ENCODE measurements at places on chromosomes 1 and 21.

DNA sequence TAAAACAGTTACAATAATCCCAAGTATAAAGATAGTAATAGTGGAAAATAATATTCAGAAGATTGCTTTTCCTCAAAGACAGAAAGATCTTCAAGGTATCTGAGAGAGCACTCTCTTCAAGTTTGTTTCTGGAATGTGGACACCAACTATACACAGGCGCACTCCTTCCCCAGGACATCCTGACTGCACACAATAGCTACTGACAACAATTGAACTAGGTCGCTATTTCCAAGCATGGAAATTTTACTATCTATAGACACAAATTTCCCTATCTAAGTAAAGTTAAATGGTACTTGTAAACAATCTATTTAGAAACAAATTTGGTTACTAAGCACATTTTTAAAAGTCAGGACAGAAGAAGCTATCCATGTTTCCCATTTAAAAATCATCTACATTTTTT lies 19.1 kb downstream of the ARHGAP29 start:
- DNase-seq = no peak

DNA sequence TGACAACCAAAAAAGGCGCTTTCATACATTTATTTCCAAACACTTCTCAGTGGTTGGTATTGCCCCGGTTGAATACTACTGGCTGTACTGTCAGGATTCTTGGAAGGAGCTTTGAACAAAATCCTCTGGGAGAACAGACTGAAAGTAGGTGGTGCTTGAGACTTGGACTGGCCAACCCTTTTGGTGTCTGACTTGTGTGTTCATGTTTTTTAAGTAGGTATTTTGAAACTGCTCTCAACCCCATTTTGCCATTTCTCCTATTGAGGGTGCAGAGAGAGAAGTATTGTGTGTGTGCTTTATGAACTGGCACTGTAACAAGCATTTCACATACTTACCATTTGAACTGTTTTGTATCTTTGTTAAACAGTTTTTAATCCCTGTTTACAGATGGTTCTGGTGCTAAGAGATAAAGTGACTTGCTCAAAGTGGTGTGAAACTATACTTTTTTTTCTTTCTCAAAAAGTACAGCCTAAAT lies 21.2 kb downstream of the ARID1A start:
- no peak for DNase-seq

DNA sequence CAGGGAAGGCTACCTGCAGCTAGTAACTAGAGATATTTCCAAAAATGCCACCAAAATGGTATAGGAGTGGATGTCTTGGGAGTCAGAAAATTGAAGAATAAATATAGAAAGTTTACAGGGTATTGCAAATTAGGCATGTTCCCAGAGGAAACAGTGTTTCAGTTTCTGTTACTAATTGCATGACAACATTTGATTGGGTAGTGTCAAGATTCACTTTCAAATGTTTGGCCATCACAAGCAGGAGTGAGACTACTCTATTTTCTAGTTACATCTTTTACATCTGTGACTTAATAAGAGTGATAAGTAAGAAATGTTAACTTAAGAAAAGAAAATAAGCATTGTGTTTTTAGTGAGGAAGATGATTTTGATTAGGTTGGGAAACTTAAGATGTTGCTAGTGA lies 30.2 kb downstream of the AMY1C start:
- DNase-seq = no peak

GRCh38 chr1:214418391-214418790 lies 133.0 kb downstream of the PTPN14 start:
- DNase-seq = no peak

DNA sequence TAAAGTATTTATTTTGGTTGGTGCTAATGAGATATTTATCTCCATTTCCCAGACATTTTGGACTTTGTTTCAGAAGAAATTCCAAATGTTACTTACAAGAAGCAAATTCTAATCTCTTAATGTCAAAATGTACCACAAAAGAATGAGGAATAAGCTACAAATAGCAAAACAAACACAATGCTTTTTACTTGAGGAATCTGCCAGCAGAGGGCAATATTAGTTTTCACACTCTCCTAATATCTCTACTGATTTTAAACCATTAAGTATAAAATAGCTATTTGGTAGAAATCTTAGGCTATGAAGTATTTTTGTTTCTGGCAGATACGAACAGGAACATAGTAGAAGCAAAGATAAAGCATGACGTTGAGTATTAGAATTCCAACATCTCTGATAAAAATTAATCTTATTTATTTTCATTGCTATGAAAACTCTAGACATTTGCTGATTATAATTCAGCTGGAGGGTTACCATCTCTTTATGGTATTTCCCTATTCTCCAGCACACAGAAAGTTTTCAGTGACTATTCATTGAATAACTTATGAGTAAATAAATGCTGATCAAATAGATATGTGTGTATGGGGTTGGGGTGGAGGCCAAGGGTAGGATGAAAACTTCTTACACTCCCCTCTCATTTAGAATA lies 13.4 kb upstream of the HMCN1 start:
- no peak for DNase-seq

DNA sequence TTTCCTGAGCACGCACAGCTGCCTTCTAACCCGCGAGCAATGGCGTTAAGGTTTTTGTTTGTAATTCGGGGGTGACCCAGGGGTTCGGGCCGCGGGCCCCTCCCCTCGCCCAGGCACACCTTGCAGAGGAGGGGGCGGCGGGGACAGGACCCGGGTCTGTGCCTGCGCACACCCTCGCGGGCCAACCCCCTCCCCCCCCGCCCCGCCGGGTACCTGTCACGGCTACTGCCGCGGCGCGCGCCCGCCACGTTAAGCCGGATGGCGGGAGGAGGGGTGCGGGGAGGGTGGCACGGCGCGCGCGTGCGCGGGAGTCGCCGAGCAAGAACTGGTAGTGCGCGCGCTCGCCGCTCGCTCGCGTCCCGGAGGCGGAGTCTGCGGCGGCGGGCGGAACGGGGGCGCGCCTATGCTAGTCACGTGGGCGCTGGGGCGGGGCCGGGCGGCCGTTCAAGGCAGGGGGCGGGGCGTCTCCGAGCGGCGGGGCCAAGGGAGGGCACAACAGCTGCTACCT lies at the start of gene TPTE:
Gene TPTE (plus strand): TSS at position 493 of the 508 bp plus-strand sequence. CDS start 17,141 bp downstream, outside the sequence.
- no peak for DNase-seq

GRCh38 chr1:18279351-18280074 lies 171.9 kb downstream of the IGSF21 start:
- DNase-seq = no peak

DNA sequence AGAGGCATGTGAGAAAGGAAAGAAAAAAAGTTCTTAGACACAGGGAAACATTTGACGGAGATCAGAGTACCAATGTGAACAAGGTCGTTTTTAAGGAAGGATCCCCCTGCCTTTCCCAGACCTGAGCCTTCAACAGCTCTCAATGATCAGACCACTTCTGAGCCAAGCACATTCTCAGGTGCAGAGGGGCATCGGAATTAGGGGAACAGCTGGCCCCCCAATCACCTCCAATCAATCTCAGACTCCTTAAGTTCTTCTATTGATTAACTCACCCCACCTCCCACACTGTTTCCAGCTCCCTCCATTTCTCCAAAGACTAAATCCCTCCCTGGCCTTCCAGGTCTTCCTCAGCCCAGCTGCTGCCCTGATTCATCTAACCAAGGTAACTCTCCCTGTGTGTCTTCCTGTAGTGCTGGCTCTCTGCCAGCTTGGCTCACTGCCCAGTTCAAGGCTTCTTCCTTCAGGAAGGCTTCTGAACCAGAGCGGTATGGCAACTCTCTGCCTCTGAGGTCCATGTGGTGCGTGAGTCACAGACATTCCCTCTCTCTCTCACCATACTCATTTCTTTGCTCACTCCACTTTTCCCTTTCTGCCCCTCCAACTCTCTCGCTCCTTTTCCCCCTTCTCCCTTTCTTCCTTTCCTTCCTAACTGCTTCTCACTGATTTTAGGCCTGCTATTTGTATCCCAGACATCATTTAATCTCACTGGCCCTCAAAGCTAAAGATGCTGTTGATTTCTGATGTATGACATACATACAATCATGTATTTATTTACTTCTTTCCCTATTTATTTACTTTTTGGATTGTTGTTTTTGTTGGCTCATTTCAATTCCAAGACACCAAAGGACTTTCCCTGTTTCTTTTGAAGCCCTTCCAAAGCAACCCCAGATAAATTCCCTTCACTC lies 18.1 kb downstream of the CFAP45 start:
- peak; percentile 91 for DNase-seq

DNA sequence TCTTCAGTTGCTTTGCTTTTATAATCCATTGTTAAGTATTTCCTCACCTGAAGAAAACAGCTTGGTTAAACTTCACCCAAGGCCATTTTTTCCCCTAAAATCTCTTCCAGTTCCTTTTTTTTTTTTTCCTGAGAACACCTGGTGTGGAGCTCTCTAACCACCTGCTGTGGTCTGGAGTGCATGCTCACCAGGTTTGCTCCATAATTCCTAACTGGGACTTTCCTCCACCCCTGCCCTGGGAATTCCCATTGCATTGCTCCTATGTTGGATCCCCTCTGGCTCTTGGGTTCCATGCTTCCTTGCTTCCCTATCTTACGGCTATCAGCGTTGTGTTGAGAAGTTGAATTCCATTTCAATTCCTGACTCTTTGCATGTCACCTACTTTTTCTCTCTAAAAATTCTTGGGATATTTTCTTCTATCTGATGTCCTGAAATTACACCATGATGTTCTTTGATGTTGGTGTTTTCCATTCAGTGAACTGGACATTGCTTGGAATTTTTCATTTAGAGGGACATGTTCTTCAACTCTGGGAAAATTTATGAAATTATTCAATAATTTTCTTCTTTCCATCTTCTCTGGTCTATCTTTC lies 19.6 kb upstream of the DYRK1A start:
- DNase-seq = no peak

DNA sequence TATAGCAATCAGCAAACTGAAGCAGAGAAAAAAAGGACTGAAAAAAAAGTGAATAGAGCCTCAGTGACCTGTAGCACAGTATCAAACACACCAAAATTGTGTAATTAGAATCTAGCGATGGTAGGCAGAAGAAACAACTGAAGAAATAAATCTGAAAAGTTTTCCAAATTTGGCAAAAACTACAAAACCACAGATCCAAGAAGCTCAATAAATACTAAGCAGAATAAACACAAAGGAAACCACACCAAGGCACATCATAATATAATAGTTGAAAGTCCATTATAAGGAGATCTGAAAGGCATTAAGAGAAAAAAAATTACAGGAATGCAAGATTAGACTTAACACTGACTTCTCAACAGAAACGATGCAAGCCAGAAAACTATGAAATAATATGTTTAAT lies 7.1 kb upstream of the IL12RB2 start:
- DNase-seq = no peak

DNA sequence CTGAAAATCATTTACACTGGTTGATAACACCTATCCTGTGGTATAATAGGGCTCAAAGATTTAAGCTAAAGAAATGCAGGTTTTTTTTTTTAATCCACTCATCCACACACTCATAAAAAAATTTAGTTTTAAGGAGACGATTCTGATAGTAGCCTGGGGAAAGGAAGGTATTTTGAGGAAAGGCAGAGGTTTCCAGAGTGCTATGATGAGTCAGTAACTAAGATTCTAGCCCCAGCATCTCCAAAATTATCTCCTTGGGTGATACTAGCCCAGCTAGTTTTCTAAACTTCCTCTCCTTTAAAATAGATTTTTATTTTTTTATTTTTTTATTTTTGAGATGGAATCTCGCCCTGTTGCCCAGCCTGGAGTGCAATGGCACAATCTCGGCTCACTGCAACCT lies 20.7 kb downstream of the ASAP3 start:
- DNase-seq = no peak

GRCh38 chr1:45200906-45201500 lies 5.4 kb downstream of the ZSWIM5 start:
- DNase-seq = no peak

DNA sequence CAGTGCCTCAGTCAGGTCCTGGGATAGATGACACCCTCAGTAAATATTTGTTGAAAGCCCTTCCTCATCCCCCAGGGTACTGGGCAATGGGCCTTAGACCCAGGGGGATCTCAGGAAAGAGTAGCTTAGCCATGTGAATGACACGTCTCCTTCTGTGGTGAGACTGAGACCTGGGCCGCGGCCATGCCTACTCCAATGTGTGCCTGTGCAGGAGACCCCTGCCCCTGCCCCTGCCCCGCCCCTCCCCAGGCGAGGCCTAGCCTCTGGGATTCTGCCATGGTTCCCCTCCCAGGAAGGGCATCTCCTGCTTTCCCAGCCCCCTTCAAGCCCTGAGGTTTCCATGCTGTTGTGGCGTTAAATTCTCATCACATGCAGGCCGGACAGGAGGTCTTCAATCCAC lies 7.1 kb downstream of the MYOM3 start:
- no peak for DNase-seq

DNA sequence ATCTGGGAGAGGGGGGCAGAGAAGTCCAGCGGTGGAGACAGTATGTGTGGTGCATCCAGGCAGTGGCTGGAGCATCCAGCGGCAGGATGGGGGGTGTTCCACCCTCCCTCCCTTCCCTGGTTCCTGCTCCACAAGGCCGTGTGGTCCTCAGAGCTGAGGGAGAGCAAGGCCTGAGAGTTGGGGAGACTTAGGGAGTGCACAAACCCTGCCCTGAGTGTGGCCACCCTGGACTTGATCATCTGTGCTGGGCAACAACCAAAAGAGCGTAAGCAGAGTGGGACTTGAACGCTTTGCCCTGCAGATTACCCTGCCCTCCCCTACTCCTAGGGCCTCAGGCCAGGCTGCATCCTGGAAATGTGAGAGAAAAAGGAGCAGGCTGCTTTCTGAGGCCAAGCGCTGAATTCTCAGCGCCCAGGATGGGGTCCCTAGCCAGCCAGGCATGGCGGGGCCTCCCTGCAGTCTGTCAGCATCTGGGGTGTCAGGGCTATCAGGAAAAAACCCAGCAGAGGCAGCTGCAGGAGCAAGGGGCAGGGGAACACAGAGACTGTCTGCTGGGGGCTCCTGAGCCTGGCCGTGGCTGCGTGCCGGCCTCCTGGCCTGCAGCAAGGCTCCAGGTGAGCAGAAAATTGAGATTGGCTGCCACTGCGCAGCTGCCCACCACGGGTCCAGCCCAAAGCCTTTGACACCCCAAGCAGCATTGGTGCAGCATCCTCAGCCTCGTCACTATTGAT lies 266.2 kb downstream of the NPHP4 start:
- no peak for DNase-seq

DNA sequence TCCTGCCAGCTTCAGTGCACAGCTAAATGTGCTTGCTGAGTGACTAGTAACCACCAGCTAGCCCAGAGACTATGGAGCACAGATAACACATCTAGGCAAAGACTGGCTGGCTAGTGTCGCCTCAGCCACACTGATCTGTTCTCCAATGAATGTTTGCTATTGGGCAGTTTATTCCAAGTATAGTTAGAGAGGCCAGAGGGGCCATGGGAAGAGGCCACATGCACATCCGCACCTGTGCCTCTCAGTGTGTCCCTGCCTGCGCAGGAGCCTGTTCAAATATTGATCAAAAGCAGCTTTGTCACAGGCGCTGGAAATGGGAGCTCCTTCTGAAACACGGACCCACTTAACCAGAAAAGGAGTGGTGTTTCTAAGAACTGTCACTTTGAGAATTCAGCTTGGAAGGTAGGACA lies 51.3 kb upstream of the ATP1A1 start:
- no peak for DNase-seq

DNA sequence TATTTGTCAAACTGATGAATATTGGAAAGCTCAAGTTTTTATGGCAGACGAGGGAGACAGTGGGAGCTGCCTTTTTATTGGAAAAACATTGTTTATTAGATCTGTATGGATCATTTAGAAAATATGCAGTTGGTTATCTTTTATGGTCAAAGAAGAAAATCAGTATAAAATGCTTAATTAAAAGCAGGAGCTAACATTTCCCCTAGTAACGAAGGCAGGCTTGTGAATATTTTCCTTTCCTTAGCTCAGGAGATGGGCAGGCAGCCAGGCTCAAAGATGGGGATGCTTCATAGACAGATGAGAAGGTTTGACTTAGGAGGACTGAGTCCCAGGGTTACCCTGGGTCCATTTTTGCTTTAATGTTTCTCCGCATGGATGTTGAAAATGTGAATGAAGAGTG lies 26.0 kb downstream of the ROR1 start:
- peak; percentile 45 for DNase-seq

Measured in GM04504 (cell line).